ENCODE measurements at places on chromosomes 2 and 18.

DNA sequence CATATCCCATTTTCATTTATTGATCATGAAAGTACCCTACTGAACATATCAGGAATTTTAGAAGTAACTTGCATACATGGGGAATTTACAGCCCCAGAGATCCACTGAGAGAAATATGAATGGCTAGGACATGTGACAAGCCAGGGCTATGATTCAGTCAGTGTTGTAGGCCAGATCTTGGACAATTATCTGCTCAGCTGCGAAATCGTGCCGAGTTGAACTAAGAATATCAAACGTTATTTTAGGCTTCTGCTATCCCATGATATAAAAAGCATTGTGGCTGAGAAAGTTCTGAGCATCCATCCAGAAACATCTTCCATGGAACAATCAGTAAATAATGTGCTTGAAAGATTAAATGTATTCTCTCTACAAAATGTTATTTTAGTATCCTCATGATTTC is 85.7 kb upstream of the UNC80 start:
- H3K27ac ChIP-seq: no peak overlapping the region
- DNase-seq: no peak
- H3K4me1 ChIP-seq: no peaks in the 10 kb centered on the region
- H3K4me3 ChIP-seq: no peak overlapping the region
- no peaks in the 10 kb centered on the region for H3K36me3 ChIP-seq
- H3K27me3 ChIP-seq: no peaks in the 10 kb centered on the region

DNA sequence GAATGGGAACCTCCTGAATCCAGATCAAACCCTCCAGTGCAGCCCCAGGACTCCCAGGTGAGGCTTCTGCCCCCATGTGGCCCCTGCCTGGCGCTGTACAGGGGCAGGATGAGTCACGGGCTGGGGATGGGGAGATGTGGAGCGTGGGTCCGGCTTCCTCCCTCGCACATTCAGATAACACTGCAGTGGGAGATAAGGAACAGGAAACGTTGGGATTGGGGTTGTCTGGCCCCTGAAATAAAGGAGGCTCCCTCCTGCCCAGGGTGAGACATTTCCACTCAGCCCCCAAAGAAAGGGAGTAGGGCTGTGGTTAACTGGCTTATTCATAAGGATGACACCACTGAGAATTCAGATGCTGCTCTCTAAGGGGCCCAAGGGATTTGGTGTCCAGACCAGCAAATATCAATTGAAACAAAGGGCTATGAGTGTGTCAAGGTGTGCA is 30.7 kb downstream of the IGFBP5 start:
- H3K27me3 ChIP-seq: no peaks in the 10 kb centered on the region
- no peak overlapping the region for H3K4me3 ChIP-seq
- peaks cover 16% of the 10 kb centered on the region for H3K4me1 ChIP-seq
- no peak for DNase-seq
- H3K36me3 ChIP-seq: no peaks in the 10 kb centered on the region
- no peak overlapping the region for H3K27ac ChIP-seq

GRCh38 chr2:149213764-149214493 is 116.5 kb upstream of the LYPD6 start:
- H3K27ac ChIP-seq: no peak overlapping the region
- no peaks in the 10 kb centered on the region for H3K36me3 ChIP-seq
- no peaks in the 10 kb centered on the region for H3K4me1 ChIP-seq
- H3K4me3 ChIP-seq: no peak overlapping the region
- no peak for DNase-seq

- no peaks in the 10 kb centered on the region for H3K36me3 ChIP-seq
- no peak for DNase-seq
- H3K4me3 ChIP-seq: no peak overlapping the region
- H3K27me3 ChIP-seq: no peaks in the 10 kb centered on the region
- no peaks in the 10 kb centered on the region for H3K4me1 ChIP-seq
- H3K27ac ChIP-seq: no peak overlapping the region
These were observed 95.4 kb upstream of the CYP20A1 start for GRCh38 chr2:203143391-203143790.

DNA sequence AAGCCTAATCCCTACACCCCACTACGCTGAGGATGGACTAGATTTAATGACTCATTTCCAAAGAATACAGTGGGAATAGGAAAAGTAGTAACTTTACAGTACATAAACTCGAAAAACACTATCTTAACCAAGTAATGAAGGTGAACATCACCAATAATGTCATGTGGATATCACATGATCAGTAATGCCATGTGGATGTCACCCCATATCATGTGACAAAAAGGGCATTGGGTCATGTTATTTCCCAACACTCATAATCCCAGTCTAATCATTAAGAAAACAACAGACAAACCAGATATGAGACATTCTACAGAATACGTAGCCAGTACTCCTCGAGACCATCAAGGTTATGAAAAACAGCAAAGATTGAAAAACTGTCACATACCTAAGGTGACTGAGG is 667.3 kb upstream of the CRIM1 start:
- no peaks in the 10 kb centered on the region for H3K36me3 ChIP-seq
- H3K27ac ChIP-seq: no peak overlapping the region
- H3K4me1 ChIP-seq: no peaks in the 10 kb centered on the region
- no peak for DNase-seq
- H3K27me3 ChIP-seq: no peaks in the 10 kb centered on the region

DNA sequence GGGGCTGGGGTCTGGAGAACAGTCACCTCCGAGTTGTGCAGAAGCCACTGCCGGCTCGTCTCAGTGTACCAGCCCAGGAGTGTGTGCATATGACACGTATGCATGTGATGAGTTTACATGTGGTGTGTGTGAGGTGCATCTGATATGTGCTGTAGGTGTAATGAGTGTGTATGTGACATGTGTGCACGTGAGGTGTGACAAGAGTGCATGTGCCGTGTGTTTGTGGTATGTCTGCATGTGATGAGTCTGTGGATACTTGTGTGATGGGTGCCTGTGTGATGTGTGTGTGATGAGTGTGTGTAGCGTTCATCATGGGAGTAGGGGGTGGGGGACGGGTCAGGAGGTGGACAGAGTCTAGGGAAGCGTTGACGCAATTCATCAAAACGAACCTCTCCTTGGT is 12.8 kb downstream of the NTSR2 start:
- H3K4me1 ChIP-seq: no peaks in the 10 kb centered on the region
- H3K27me3 ChIP-seq: no peaks in the 10 kb centered on the region
- no peak overlapping the region for H3K4me3 ChIP-seq
- DNase-seq: no peak
- no peak overlapping the region for H3K27ac ChIP-seq
- no peaks in the 10 kb centered on the region for H3K36me3 ChIP-seq

- peaks cover 1% of the 10 kb centered on the region for H3K4me1 ChIP-seq
- no peak overlapping the region for H3K4me3 ChIP-seq
- DNase-seq: no peak
- no peak overlapping the region for H3K27ac ChIP-seq
- H3K36me3 ChIP-seq: no peaks in the 10 kb centered on the region
- H3K27me3 ChIP-seq: no peaks in the 10 kb centered on the region
These were observed 300.9 kb downstream of the CYP26B1 start for GRCh38 chr2:71846669-71847291.

GRCh38 chr2:48445091-48445725 is 84.7 kb upstream of the STON1 start:
- no peak overlapping the region for H3K27ac ChIP-seq
- H3K36me3 ChIP-seq: no peaks in the 10 kb centered on the region
- no peak overlapping the region for H3K4me3 ChIP-seq
- no peaks in the 10 kb centered on the region for H3K4me1 ChIP-seq

DNA sequence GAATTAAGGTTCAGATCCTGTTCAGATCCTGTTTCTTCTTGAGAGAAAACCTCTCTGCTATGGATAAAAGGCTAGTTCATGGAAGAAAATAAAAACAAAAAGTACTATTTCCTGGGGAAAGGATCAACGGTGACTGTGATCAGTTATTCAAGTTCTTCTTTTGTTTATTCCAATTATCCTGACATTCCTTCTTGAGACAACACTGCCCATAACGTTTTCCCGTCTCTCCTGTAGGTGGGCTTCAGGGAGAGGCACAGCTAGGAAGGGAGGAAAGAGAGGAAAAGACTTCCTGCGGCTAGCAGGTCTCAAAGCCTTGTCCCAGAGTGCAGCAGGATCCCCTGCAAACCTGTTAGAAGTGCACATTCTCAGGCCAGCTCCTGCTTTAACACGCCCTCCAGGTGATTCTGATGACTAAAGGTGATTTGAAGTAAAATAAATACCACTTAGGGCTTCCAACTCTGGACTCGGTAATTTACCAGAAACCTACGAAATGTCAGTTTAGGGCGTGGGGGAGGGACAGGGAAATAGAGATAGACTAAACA is 4.5 kb upstream of the FHL2 start:
- peaks cover 30% of the 10 kb centered on the region for H3K4me1 ChIP-seq
- no peaks in the 10 kb centered on the region for H3K27me3 ChIP-seq
- H3K36me3 ChIP-seq: no peaks in the 10 kb centered on the region
- peak; percentile 48 for DNase-seq
- H3K27ac ChIP-seq: peak overlapping the region; percentile 87
- H3K4me3 ChIP-seq: no peak overlapping the region

GRCh38 chr2:202039278-202040078 is 5.8 kb downstream of the FZD7 start:
- peak overlapping the region; percentile 92 for H3K27ac ChIP-seq
- no peak overlapping the region for H3K4me3 ChIP-seq
- H3K4me1 ChIP-seq: peaks cover 5% of the 10 kb centered on the region
- H3K36me3 ChIP-seq: no peaks in the 10 kb centered on the region
- no peak for DNase-seq

- no peaks in the 10 kb centered on the region for H3K27me3 ChIP-seq
- H3K4me1 ChIP-seq: peaks cover 55% of the 10 kb centered on the region
- DNase-seq: peak; percentile 43
- no peaks in the 10 kb centered on the region for H3K36me3 ChIP-seq
- peak overlapping the region; percentile 88 for H3K4me3 ChIP-seq
These were observed 276 bp downstream of the NFE2L2 start for GRCh38 chr2:177264209-177264692.

GRCh38 chr2:196238836-196239380 is 67.5 kb upstream of the STK17B start:
- H3K36me3 ChIP-seq: no peaks in the 10 kb centered on the region
- H3K4me1 ChIP-seq: peaks cover 30% of the 10 kb centered on the region
- H3K27ac ChIP-seq: peak overlapping the region; percentile 84

- no peak overlapping the region for H3K4me3 ChIP-seq
- no peak overlapping the region for H3K27ac ChIP-seq
- no peak for DNase-seq
These were observed 40.5 kb downstream of the CYP20A1 start for GRCh38 chr2:203279288-203279687.

DNA sequence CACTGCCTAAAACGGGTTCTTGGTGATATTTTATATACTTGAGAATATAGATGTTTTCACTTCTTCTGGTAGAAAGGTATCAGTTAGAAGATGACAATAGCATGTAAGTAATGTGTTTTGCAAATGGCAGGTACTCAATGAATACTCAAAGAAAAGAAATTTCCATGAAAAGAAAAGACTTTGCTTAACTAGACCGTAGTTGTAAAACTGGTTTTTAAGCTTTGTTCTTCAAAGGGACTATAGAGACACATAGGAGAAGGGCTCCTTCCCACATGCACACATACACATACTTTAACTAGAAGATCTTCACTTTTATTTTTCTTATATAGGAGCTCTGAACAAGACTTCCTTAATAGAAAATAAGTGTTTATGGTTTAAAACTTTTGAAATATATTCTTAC is 215.3 kb upstream of the RND3 start:
- no peak for DNase-seq
- no peaks in the 10 kb centered on the region for H3K36me3 ChIP-seq
- no peaks in the 10 kb centered on the region for H3K27me3 ChIP-seq
- no peak overlapping the region for H3K4me3 ChIP-seq
- H3K27ac ChIP-seq: no peak overlapping the region

GRCh38 chr2:78540255-78540654 is 485.2 kb upstream of the REG3G start:
- H3K27ac ChIP-seq: no peak overlapping the region
- no peak overlapping the region for H3K4me3 ChIP-seq
- DNase-seq: no peak
- no peaks in the 10 kb centered on the region for H3K4me1 ChIP-seq
- H3K36me3 ChIP-seq: no peaks in the 10 kb centered on the region

GRCh38 chr2:85265304-85265703 is 62.5 kb downstream of the TGOLN2 start:
- DNase-seq: no peak
- H3K27me3 ChIP-seq: no peaks in the 10 kb centered on the region
- H3K27ac ChIP-seq: no peak overlapping the region

DNA sequence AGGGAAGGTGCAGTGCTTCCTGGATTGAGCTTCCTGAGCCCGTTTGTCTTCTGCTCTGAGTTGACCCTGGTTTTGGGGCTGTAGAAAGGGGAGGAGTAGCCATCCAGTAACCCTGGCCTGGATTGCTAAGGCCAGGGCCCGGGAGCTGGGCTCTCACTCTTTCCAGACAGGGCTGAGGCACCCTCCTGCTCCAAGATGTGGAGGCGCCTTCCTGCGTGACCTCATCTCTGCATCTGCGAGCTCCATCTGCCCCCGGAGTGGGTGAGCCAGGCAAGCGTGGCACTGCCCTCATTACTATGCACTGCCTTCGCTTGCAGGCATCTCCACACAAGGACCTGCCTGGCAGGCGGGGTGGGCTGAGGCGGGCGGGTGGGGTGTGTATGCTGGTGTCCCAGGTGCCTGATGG is 58.0 kb downstream of the RAB31 start:
- H3K27me3 ChIP-seq: no peaks in the 10 kb centered on the region
- no peak overlapping the region for H3K4me3 ChIP-seq
- H3K27ac ChIP-seq: no peak overlapping the region

GRCh38 chr2:239443666-239444567 is 43.1 kb upstream of the HDAC4 start:
- DNase-seq: no peak
- H3K4me3 ChIP-seq: no peak overlapping the region
- H3K4me1 ChIP-seq: no peaks in the 10 kb centered on the region
- H3K36me3 ChIP-seq: no peaks in the 10 kb centered on the region
- peaks cover 19% of the 10 kb centered on the region for H3K27me3 ChIP-seq
- H3K27ac ChIP-seq: no peak overlapping the region

GRCh38 chr2:3517948-3518495 is 1.3 kb downstream of the ADI1 start:
- peaks cover 3% of the 10 kb centered on the region for H3K4me1 ChIP-seq
- no peak for DNase-seq
- peak overlapping the region; percentile 70 for H3K4me3 ChIP-seq
- peak overlapping the region; percentile 99 for H3K27ac ChIP-seq
- no peaks in the 10 kb centered on the region for H3K36me3 ChIP-seq

DNA sequence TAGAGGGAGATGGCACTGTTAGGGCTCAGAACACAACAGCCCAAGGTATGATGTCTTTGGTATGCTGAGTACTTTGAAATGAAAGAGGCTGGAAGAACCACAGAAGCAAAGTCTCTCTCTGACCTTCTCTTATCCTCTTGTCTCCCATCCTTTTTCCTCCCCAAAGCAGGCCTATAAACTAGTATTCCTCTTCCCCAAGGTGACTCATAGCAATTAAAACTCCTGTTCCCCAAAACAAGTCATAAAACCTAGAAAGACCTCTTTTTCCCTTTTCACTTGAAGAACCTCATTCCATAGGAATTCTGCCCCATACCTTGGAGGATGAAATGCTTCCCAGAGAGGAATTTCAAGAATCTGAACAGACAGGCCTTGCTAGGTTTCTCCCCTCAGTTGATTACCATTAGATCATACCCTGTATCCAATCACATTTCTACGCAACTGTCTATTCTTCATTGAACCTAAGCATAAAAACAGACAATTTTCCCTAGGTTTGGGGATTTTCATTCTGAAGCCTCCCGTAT is 25.7 kb downstream of the MDH1 start:
- H3K4me3 ChIP-seq: no peak overlapping the region
- H3K36me3 ChIP-seq: no peaks in the 10 kb centered on the region
- H3K27ac ChIP-seq: no peak overlapping the region
- H3K4me1 ChIP-seq: no peaks in the 10 kb centered on the region
- no peak for DNase-seq

- no peak for DNase-seq
- no peak overlapping the region for H3K4me3 ChIP-seq
- H3K27me3 ChIP-seq: no peaks in the 10 kb centered on the region
- H3K36me3 ChIP-seq: no peaks in the 10 kb centered on the region
- no peaks in the 10 kb centered on the region for H3K4me1 ChIP-seq
- H3K27ac ChIP-seq: no peak overlapping the region
These were observed 100.5 kb upstream of the UNC80 start for GRCh38 chr2:209671020-209671680.

All from transverse colon (tissue), 4 donors.